ENCODE measurements at places on chromosomes 1 and 21. TPM values are rescaled to one million over a fixed set of nuclear protein-coding genes. Genes with fewer than 3 reads are reported as not detected.
A peak's percentile ranks its signal among the peaks of the same experiment; 100 is the strongest.

GRCh38 chr1:76267631-76268030 lies 193.1 kb downstream of the ST6GALNAC3 start:
- no peak for DNase-seq

DNA sequence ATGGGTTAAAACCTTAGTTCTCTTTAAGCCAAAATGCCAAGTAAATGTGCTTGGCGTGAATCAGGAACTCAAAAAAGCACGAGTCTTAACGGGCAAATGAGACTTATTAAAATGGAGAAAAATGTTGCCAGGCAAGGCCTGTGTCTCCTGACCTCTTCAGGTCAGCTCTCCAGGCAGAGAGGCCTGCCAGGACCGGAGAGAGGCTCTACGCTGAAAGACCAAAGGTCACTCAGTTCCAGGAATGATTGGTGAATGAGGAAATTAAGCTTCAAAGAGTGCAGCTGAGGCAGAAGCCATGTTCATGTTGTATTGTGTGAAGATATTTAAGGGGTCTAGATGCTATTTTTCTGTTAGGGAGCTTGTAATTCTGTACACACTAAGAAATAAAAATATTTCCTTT lies 66.6 kb downstream of the SPAG17 start:
- no peak for DNase-seq

DNA sequence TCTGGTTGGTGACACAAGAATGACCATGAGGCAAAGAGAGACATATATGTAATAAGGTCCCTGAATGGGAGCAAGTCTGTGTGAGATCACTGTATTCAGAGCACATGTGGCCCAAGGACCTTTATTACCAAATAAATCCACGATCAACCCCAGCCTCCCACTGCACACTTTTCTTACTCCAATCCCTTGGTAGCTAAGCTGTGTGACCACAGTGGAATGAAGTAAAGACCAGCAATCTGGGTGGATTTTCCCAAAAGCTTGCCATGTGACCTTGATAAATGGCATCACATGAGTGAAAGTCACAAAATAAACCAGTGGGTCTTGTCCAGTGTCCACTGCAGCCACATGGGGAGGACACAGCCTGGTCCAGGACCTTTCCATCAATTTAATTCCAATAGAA lies 36.7 kb upstream of the TLR5 start:
- no peak for DNase-seq

- no peak for DNase-seq
These were observed 1.3 kb upstream of the DOCK7 start for GRCh38 chr1:62689524-62689923.

DNA sequence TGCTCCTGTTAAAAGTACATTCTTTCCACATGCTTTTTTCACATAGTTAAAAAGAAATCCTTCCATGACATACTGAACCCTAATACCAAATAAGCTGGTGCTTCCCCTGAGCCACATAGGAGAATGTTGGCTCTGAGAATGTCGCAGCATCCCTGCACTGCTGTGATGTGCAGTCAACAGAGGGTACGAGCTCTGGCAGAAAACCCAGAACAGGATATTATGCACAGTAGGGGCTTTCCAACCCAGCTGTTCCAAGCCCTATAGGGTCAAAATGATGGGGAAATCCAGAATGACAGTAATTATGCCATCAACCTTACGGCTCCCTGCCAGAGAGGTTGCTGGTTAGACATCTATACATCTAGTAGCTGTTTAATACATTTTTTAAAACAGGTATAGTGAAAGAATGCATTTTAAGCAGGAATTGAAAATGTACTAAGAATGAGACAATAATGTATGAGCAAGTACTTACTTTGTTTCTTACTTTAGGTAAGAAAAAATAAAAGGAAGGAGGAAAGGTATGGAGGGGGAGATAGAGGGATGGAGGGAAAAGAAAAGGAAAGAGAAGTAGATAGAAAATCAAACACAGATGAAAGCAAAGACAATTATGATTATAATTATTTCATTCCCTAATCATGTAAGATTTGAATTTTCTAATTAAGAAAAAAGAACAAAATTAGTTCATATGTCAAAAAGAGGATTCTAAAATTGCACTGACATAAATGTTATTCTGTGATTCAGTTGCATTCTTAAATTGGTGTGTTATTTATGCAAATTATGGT lies 126.0 kb downstream of the NR5A2 start:
- no peak for DNase-seq

- no peak for DNase-seq
These were observed 170.8 kb upstream of the SAMSN1 start for GRCh38 chr21:14716761-14717396.

DNA sequence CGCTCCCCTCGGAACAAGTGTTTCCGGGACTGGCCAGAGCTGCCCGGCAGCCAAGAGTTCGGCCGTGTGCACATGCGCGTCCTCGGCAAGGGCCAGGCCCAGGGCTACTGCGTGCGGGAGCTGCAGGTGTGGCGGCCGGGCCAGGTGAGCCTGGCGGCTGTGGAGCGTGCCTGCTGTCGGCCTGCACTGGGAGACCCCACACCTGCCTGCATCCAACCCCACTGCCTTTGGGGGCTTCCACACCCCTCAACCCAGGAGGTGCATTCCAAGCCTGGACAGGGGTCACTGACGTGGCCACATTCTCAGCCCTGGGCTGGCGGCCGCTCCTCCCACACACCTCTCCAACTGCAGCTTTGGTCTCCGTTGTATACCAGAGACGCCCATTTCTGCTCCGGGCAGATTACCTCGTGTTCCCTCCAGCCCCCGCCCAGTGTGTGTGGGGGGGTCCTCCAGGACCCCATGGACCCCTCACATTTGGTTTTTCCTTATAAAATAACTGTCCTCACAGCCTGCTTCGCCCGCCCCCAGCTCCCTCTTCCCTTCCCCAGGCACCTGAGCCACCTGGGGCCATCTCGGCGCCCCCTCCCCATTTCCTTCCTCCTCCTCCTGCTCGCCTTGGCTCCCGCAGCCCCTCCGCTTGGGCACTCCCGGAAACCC lies 6.1 kb downstream of the RNF223 start:
- no peak for DNase-seq

- DNase-seq = no peak
These were observed 11.9 kb downstream of the AHCYL1 start for GRCh38 chr1:109996476-109996875.

DNA sequence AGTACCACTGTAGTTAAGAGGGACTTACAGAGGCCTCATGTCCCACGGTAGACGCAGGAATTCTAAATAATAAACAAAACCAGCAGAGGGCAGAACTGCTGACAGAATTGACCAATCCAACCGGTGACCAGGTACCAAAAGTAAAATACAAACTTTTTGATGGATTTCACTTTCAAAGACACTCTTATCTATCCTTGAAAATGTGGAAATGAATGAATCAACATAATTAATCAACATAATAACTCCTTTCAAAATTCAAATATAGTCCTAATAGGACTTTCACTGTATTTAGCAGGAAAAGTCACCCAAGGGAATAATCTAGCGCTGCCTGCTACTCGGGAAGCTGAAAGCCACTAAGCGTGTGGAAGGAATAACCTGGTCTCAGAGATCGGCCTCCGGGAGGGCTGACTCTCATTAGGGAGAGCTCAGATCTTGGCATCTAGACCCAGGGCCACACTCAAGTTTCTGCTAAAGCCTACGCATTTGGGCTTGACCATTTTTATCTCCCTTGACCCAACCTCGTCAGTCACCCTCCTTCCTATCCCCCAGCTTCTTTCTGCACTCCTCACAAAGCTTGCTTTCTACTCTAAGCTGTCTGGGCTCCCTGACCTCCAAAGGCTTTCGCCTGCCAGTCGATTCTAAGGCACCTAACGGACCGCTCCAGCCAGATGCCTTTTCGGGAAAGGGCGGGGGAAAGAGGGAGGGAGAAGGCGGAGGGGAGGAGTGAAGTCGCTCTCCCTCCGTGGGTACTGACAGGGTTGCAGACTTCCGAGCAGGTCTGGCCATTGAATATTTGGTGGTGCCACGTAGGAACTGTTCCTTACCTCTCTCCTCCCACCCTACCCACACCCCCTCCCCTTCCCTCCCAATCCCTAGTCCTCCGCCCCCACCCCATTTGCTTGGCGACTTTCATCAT lies 1.6 kb downstream of the COL11A1 start:
- DNase-seq = peak; percentile 35

DNA sequence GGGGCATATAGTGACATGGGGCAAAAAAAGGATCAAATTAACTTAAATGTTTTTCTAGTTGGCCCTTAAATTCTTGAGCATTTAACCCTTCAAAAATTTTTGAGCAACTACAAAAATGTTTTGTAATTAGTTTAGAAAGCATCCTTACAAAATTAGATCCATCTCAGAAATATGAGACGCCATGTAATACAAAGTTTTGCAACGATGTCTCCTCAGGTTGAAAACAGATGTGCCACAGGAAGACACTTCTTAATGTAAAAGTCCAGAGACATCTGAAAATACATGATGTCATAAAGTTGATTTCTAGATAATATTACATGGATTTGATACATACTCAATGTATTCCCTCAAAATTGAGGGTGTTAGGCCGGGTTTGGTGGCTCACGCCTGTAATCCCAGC lies 37.5 kb downstream of the CD46 start:
- no peak for DNase-seq

GRCh38 chr1:73635021-73635420 lies 563.0 kb downstream of the LRRIQ3 start:
- DNase-seq = no peak

DNA sequence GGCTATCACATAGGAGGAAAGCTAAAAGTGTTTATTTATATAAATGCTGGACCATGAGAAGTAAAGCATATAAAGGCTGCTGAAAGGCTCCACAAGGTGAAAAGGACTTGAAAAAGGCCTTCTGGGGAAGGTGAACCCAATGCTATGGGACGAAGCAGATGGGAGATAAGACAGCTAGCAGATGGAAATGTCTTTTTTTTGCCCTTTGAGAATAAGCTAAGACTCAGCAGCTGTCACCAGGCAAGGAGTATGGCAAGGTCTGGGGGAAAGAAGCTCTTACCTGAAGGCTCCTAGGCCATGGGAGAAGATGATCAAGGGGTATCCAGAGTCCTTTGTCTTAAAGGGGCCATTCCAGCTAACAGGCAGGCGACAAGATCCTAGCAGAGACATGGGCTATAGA lies 9.9 kb downstream of the PAFAH2 start:
- no peak for DNase-seq

GRCh38 chr1:203133970-203134725 lies 6.6 kb downstream of the ADORA1 start:
- DNase-seq = no peak

DNA sequence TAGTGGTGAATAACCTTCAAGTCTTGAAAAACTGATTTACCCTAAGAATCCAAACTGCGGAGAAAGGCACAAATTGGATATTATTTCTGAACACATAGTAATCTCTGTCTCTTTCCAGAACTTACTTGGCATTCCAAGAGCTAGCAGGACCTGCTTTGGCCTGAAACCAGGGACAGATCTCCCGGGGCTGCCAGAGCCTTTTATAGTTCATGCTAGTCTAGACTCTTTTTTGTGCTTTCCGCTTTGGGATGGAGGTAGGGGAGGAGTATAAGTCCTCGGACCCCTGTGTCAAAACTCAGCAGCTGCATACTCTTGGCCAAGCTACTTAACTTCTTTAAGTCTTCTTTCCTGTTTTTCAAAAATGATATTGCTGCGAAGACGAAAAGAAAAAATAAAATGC lies 3.8 kb upstream of the RYR2 start:
- no peak for DNase-seq

DNA sequence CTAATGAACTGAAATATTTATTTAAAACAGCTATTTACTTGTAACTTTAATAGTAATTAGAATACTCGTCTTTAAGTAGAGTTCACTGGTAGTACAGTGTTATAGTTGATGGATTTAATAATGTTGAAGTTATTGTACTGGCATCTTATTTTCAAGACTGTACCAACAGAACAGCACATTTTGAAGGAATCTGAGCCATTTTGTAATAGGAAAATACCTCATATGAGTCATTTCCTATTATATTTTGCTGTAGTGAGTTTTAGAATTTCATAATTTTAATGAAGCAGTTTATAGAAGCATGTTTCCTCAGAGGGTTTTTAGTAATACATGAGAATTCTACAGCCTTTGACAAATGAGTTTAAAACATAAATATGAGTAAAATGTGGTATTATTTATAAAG lies 258.3 kb downstream of the OLFM3 start:
- no peak for DNase-seq

DNA sequence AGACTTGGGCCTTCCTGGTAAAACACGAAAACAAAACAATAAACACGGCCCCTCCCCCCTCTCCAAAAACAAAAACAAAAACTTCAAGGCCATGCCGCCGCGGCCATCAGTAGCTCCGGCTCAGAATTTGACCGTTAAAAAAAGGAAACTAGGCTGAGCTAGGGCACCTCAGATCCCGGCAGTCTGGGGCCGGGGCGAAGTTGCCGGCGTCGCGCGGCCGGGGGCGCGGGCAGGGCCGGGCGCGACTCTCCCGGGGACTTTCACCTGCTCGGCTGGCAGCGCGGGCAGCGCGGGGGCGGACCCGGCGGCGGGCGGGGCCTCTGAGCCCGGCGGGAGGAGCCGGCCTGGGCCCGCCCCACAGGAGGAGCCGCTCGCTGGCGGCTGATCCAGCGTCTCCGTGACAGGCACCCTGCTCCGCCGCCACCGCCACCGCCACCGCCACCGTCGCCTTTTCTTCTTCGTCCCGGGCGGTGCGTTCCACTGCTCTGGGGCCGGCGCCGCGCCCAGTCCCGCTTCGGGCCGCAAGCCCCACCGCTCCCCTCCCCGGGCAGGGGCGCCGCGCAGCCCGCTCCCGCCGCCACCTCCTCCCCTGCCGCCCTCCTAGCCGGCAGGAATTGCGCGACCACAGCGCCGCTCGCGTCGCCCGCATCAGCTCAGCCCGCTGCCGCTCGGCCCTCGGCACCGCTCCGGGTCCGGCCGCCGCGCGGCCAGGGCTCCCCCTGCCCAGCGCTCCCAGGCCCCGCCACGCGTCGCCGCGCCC lies at the start of gene NOS1AP:
Gene NOS1AP (plus strand): TSS at position 358 of the 760 bp plus-strand sequence. CDS start 487 bp downstream, outside the sequence.
- DNase-seq = peak; percentile 66

DNA sequence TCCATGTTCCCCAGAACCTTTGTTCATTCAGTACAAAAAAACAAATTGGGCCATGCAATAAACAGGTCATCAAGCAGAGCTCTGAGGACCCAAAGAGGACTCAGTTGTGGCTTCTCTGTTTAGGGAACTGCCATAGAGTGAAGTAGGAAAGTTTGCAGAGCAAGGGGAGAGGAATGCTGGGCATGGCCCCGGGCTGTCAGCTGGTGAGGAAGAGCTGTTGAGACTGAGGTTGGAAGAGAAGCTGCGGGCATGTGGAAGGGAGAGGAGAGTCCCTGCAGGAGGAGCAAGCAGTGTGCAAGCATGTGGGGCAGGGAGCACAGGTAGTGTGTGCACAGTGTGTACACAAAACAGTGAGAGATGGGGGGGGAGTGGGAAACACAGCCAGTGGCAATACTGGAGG lies 71.8 kb downstream of the NTPCR start:
- DNase-seq = no peak

- DNase-seq = no peak
These were observed 10.7 kb downstream of the ATP1A4 start for GRCh38 chr1:160161965-160162705.

CYB561D1 gene
- polyA plus RNA-seq = 9.5 TPM

H3-3A gene
- polyA plus RNA-seq = 1,461 TPM

FNDC5 gene
- 56.8 TPM for polyA plus RNA-seq

PRDM16 gene
- polyA plus RNA-seq = 7.3 TPM

OR6N1 gene
- polyA plus RNA-seq = not detected

Data from renal cortex interstitium (tissue), 15 donors.